ENCODE measurements at places on chromosomes 6 and 20. TPM values are rescaled to one million over a fixed set of nuclear protein-coding genes. Genes with fewer than 3 reads are reported as not detected.

Gene CHRNA4
- not detected for polyA plus RNA-seq

Gene FLRT3
- polyA plus RNA-seq, result 10.8 TPM

Gene CFB
- 21.7 TPM for polyA plus RNA-seq

Gene GPR63
- 0.94 TPM for polyA plus RNA-seq

Gene SMLR1
- not detected for polyA plus RNA-seq

Gene PAX1
- not detected for polyA plus RNA-seq

Gene WFDC6
- polyA plus RNA-seq, result not detected

Gene RIPPLY2
- polyA plus RNA-seq, result not detected

Gene SYCP2L
- polyA plus RNA-seq, result 0.02 TPM

Gene GZF1
- 10.8 TPM for polyA plus RNA-seq

Gene FOXS1
- not detected for polyA plus RNA-seq

Gene NKAPL
- polyA plus RNA-seq, result 1.4 TPM

Gene DDO
- polyA plus RNA-seq, result 1.3 TPM

Gene OTOR
- polyA plus RNA-seq, result not detected

Gene CLDN20
- polyA plus RNA-seq, result 0.05 TPM

Gene BPIFA1
- polyA plus RNA-seq, result not detected

Gene TCP1
- polyA plus RNA-seq, result 142 TPM
